ENCODE measurements at places on chromosomes 11 and 22.

GRCh38 chr11:131957875-131958274, 587.5 kb downstream of the NTM start:
- DNase-seq = no peak

DNA sequence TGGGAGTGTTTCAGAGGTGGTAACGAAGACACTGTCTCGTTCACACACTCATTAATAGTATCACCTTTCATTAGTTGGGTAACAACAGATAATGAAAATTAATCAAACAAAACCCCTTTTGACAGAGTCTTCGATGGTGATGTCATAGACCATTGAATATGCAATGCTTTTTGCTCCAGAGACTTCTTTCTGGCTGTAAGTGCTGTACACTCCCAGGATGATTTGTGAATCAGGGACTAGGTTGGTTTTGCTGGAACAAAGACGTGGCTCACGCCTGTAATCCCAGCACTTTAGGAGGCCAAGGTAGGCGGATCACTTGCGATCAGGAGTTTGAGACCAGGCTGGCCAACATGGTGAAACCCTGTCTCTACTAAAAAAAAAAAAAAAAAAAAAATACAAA, 9.5 kb upstream of the RASSF10 start:
- no peak for DNase-seq

DNA sequence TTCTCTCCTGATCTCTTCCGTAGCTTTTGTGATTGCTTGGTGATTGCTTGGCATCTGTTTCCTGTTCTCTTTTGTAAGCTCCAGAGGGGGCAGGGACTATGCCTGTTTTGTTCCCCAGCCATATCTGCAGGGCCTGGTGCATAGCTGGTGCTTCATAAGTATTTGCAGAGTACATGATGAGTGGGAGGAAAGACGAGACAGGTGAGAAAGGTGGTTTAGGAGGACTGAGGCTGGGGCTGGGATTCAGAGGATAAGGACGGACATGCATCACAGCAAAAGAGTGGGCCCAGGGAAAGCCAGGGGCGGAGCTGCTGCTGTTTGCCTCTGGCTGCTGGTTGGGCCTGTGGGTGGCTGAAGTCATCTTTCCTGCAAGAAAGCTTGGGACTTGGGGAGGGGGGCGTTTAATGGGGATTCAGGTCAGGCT, 62.4 kb downstream of the DSCAML1 start:
- DNase-seq = no peak

- no peak for DNase-seq
These were observed 43.7 kb downstream of the OR8B12 start for GRCh38 chr11:124499711-124500110.

- DNase-seq = peak; percentile 13
These were observed at the start of gene P4HA3 for GRCh38 chr11:74311352-74311926. P4HA3 (minus strand) TSS chr11:74311640; CDS start chr11:74311611, 29 bp downstream.

- no peak for DNase-seq
These were observed 176.0 kb downstream of the CHST1 start for GRCh38 chr11:45489281-45489905.

DNA sequence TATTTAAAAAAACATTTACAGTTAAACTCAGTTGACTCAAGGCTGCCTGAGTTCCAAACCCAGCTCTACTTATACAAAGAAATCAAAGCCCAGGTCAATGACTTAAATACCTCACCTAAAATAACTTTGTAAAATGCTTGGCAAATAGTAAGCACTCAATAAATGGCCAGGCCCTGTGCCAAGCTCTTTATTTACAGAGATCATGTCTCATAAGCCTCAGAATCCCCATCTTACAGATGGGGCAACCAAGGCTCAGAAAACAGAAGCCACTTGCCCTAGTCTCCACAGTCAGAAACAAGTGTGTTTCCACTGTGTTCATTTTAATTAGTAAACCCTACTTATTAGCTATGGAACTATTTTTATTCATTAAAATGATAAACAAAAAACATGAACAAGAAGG, 30.5 kb upstream of the TTC28 start:
- no peak for DNase-seq

GRCh38 chr11:90448256-90448655, 225.4 kb upstream of the CHORDC1 start:
- DNase-seq = no peak

DNA sequence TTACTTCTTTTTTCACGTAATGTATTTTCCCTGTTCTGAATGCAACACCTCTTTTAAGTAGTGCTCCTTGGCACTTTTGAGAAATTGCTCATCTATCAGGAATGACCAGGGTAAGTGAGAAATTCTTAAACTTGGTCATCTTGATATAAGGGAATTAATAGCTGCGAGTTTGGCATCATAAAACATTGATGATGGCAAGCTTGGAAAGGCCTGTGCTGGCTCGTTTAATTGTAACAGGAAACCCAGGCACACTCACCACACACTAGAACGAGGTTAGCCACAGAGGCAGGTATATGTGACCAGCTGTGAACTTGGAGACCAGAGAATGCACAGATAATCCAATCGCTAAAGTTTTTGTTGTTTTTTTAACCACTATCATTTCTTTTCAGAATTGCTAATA, 24.3 kb downstream of the FAM118A start:
- DNase-seq = no peak

- DNase-seq = no peak
These were observed 33.2 kb downstream of the TBX1 start for GRCh38 chr22:19793661-19794310.

DNA sequence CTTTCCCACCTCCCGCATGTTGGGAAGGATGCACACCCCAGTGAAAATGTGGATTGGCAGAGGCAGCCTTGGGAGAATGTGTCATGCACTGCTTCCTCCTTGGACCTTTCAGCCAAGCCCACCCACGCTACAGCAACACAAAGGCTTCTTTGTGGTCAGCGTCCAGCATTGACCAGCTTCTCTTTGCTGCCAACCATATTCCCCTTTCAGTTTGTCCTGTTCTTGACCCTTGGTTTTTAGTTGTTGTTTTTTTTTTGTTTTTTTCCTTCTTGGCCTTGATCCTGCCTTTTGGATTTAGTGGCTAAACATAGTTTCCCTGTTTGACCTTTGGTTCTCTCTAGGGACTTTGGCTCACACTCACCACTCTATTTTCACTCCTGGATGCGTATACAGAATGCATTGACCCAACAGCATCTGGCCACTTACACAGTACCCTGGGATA, 573.6 kb downstream of the INSC start:
- DNase-seq = no peak

- DNase-seq = no peak
These were observed 57.9 kb downstream of the NF2 start for GRCh38 chr22:29661336-29661735.

DNA sequence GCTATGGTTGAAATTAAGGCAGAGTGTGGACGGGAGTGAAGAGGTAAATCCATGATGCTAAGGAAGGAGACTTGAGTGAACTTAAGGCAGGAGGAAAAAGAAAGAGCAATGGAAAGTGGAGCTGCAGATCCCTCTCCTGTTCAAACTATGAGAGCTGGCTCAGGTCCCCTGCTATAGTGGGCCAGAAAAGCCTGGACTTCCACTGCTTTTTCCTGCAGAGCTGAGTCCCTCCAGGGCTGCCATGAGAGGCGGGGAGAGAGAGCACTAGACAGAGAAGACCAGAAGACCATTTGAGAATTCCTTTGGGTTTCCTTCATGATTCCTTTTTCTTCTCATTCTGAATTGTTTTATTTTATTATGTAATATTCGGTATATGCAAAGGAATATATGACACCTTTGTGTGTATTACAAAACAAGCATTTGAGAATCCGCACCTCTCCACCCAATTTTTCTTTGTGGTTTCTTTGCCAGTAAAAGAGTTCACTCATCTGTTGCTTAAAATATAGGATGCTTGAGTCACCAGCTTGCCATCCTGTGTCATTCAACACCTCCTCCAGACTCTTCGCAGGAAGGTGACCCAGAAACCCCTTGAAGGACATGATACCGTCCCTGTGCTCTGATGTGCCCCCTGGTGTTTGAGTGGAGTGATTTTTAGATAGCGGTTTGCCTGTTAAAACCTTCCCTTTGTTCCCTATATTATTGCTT, 24.4 kb downstream of the SREBF2 start:
- DNase-seq = no peak

GRCh38 chr11:76062733-76063132, 143.6 kb downstream of the WNT11 start:
- DNase-seq = no peak

DNA sequence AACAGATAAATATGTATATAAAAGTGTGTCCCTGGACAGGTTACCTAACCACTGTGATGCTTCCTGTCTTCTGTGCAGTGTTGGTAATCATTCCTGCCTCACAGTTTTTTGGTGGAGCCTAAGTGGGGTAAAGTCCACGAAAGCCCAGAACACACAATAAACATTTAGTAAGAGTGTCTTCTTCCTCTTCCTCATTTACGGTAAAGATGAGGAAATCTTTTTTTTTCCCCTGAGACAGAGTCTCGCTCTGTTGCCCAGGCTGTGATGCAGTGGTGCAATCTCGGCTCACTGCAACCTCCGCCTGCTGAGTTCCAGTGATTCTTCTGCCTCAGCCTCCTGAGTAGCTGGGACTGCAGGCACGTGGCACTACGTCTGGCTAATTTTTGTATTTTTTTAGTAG, 117.1 kb downstream of the LDLRAD3 start:
- DNase-seq = no peak

GRCh38 chr22:37113757-37114156, 4.2 kb upstream of the TMPRSS6 start:
- no peak for DNase-seq

DNA sequence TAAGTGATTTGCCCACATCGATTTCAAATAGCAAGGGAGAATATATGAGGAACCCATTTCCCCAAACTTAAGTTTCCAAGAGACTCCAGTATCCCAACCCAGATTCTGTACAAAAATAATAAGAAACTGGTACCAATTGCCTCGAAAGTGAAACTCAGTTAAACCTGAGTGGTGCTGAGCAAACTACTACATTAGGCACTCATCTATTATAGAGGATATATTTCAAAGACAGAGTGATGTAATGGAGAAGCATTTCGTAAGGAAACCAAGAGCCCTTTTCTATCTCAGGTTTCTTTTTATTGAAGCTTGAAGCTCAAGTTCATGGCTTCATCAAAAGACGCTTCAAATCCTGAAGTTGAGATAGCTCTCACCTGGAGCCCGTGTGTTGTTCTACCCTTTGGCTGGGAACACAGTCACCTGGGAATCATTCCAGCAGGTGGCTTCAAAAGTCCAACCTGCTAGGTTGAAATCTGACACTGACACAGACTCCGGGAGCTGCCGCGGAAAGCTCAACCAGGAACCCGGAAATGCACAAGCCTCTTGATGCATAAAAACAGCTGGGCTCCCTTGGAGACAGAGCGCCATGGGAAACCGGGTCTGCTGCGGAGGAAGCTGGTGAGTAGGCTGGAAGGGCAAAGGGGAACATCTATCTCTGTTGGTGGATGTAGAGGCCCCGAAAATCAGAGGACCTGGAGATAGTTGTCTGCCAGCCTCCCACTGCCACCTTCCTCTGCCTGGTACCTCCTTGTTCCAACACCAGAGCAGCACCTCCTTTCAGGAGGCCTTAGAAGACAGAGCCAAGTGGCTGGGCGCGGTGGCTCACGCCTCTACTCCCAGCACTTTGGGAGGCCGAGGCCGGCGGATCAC, at the start of gene C11orf52:
TSS of gene C11orf52 (plus strand) at position 524 of the 867 bp plus-strand sequence. CDS start at position 584, 60 bp downstream.
- DNase-seq = no peak

DNA sequence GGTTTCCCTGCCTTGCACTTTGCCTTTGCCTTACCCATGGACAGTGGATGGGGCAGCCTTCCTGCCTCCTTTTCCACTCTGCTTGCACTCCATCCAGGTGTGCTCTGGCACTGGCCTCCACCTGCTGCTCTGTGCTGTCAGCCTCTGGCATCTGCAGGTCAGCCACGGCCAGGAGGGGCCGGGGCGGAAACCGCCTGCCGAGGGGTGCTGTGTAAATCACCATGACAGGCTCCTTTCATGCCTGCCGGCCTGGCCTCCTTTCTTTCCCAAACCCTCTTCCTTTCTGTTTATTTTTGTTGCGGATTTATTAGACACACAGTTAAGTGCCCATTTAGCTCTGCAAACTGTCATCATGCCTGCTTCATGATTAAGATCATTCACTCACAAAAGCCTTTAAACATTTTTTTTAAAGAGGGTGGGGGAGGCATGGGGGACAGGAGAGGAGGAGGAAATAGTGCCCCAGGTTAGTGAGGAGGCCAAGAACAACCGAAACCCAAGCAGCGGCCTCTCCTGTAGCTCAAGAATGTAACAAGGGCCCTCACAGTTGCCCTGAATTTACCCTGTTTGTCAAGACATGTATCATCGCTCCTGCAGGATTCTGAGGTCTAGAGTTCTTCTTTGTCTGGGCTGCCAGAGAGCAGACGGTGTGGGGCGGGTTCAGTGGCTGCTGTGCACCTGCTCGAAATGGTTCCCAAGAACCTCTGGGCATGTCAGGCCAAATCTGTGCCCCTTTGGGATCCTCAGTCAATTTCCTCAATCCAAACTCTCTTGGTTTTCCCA, 83.3 kb downstream of the BARX2 start:
- DNase-seq = no peak

GRCh38 chr11:10436224-10436623, 18.8 kb upstream of the AMPD3 start:
- DNase-seq = no peak

DNA sequence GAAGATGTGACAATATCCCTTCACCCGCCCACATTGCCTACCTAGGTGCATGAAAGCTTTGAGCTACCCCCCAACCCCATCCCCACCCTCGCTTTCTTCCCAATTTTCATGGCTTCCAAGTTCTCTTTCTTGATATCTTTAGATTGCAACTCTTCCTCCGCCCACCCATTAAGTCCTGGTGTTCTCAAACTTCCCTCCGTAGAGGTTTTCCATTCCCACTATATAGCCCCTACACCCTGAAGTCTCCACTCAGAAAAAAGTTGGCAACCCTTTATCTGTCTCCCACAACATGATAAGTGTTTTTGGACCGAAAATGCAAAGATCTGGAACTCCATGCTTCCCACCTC, 572 bp downstream of the ZNF70 start:
- DNase-seq = no peak

Data from activated naive CD4-positive, alpha-beta T cell (primary cell).